ENCODE measurements at places on chromosomes 1 and 21.

GRCh38 chr1:160144921-160145320 lies 6.5 kb upstream of the ATP1A4 start:
- no peak for DNase-seq

DNA sequence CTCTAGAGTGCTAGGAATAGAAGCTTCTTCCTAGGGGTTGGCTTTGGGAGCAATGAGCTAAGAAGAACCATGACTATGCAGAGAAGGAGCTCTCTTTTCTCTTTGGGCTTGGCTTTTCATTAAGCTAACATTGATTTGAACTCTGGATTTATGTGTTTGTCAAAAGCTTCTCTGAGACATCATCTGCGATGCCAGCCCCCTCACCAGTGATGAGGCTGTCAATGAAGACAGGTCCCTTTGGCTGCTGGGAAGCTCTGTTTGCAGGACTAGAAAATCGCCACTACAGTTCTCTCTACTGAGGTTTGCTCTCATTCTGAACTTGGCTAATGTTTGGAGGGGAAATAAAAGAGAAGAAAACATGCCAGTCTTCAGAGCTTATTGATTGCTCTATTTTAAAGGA lies 185.0 kb downstream of the PCP4 start:
- no peak for DNase-seq

DNA sequence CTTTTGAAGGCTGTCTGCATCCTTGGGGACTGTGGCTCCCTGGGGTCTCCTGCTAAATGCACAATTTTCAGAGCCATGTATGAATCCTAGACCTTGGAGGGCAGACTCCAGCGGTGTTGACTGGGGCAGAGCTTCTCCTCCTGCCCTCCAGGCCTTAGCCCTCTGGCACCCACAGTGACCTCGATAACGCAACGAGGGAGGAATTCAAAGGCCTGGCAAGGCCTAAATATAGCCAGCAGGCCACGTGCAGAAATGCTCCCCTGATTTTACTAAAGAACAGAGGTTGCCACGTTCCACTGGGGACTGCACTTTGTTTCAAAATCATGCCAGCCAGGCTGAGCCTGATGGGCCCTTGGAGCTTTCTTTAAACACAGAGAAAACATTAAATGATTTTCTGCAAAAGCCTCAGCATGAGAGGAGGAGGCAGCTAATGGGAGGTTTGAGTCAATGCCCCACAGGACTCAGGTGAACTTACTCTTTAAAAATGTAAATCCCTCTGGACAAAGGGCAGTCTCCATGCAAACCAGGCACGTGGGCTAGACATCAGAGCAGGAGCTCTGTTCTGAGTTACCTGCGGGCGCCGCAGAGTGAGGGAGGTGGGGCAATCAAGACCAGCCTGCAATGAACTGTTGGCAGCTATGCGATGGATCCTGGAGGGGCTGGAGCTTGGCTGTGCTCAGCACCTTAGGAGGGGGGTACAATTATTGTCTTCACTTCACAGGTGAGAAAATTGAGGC lies 28.0 kb downstream of the GRIK3 start:
- no peak for DNase-seq

- no peak for DNase-seq
Measured at GRCh38 chr21:42231756-42232155, 12.8 kb downstream of the ABCG1 start.

GRCh38 chr1:180937012-180937372 lies 24.3 kb downstream of the KIAA1614 start:
- DNase-seq, result no peak

DNA sequence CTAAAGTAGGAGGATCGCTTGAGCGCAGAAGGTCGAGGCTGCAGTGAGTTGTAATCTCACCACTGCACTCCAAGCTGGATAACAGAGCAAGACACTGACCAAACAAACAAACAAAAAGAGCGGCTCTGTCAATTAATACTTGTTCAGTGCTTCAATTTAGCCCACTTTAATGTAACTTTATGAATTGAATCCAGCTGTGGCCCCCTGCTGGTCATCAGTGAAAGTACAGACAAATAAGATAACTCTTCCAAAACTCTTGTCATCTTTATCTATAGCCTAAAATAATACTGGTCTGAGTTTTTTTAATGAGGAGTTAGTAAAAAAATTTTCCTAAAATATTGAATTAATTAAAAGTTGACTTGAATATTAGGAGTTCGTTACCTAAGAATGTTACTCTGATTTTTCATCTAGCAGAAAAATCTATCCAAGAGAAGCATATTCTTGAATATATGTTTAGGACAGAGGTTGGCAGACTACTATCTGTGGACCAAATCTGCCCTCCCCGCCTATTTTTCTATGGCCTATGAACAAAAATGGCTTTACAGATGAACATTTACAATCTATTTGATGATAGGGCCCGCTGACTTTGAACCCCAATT lies 26.1 kb downstream of the ATP5PF start:
- DNase-seq, result peak; percentile 11
